Cortex of kidney (tissue), 1 donor: ENCODE measurements at places on chromosomes 7 and 10.

- no peak for DNase-seq
Measured at GRCh38 chr10:65348637-65349036, 1577.2 kb upstream of the LRRTM3 start.

- DNase-seq = no peak
Measured at GRCh38 chr7:119270045-119270464, 1002.9 kb upstream of the KCND2 start.

GRCh38 chr7:44724276-44724675, 24.4 kb upstream of the ZMIZ2 start:
- DNase-seq = no peak

- no peak for DNase-seq
Measured at GRCh38 chr7:33411020-33411419, 281.7 kb downstream of the BBS9 start.

- DNase-seq = no peak
Measured at GRCh38 chr7:22291977-22292376, 65.0 kb downstream of the RAPGEF5 start.

DNA sequence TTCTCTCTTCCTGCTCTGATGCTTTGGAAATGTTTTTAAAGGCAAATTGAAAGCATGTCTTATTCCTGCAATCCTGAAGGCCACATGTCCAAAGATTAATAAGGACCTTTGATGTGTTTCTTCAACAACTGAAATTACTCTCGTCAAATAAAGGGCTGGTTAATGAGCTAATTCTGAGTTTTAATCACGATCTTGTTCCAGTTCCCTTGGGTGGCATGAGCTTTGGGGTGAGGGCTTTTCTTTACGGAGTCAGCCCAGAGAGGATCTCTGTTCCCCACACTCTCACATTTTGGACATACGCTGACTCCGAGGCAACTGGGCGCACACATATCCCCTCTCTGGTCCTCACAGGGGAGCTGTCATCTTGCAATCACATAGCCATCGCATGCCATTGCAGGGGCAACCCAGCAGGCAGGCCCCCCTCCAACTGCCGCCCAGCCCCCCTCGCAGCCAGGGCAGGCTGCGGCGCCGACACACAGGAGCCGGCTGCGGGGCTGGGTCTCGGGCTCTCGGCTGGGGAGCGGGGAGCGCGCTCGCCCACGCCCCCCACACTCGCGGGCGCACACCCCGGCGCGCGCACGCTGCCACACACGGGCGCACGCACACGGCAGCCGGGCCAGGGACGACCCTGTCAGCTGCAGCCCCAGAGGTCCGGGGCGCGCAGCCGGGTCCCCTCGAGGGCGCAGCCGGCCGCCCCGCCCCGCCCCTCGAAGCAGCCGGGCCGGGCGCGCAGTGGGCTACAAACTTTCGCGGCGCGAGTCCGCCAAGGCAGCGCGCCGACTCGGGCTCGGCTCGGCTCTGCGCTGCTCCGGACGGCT, at the start of gene GDF10:
Gene GDF10, plus strand, starts transcription at position 587 of the 818 bp plus-strand sequence. CDS start 455 bp downstream, outside the sequence.
- no peak for DNase-seq

DNA sequence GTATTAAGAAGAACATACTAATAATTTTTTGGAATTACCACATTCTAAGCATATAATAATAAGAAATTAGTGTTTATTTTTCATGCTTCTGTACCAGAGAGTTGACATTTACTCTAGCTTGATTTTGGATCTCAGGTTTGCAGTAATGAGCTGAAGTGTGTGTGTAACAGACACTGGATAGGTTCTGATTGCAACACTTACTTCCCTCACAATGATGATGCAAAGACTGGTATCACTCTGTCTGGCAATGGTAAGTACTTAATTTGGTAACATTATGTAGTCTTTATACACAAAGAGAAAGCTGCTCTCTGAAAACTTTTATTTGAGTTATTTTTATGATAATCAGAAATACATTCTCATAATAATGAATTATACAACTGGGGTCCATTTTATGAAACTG, 54.1 kb downstream of the SRI start:
- DNase-seq = no peak

- DNase-seq = no peak
Measured at GRCh38 chr7:66307591-66308215, 102.6 kb downstream of the TPST1 start.

DNA sequence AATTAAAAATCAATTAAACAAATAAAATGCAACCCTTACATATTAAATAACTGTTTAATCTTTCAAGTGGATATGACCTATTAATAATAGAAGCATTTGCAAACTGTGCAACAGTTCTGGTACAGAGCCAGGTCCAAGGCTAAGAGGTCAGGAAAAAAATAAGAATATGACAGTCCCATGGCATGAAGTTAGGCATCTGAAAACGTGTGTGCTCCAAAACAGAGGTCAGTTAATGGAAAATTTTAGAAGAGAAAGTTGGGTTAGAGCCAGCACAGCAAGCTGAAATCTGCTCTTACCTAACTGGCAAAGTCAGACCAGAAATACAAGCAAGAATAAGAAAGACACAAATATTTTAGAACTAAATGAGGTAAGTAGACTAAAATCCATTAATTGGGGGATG, 757.7 kb downstream of the GRM8 start:
- no peak for DNase-seq

- no peak for DNase-seq
Measured at GRCh38 chr10:5492322-5492855, 7.0 kb downstream of the CALML5 start.

- DNase-seq = no peak
Measured at GRCh38 chr7:30143748-30144251, 9.0 kb downstream of the MTURN start.

- DNase-seq = no peak
Measured at GRCh38 chr10:77393821-77394501, 243.6 kb downstream of the KCNMA1 start.

DNA sequence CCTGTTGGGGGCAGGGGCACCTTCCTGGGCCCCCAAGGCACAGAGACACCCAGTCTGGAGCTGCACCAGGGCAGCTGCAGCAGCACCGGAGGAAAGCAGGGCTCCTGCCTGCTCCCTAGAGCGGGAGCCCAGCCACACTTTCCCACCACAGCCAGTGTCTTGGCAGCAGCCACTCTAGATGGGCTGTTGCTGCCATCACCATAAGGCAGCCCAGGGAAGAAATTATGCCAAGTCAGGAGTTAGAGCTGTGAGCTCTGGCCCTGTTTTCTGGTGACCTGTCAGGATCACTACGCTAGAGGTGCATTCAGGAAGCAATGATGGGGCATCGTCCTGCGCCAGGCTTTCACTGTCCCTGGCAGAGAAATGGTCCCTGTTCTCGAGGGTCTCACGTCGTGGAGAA, 38.0 kb upstream of the ZNRF2 start:
- no peak for DNase-seq

GRCh38 chr7:5584096-5584495, 160.5 kb upstream of the TNRC18 start:
- no peak for DNase-seq

DNA sequence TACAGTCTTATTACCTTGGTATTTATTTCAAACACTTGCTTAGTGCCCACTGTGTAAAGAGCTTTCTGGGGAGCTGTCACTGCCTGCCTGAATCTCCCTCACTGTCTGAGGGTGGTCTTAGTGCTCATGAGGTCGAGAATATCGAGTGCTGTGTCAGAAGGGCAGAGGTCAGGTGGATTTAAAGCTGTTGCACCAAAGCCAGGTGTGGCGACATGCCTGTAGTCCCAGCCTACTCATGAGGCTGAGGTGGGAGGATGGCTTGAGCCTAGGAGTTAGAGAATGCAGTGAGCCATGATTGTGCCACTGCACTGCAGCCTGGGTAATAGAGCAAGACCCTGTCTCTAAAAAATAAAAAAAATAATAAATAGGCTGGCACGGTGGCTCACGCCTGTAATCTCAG, 20.9 kb downstream of the CCM2 start:
- no peak for DNase-seq

GRCh38 chr10:63515002-63515763, 6.0 kb upstream of the REEP3 start:
- no peak for DNase-seq

GRCh38 chr10:73113551-73113950, 3.3 kb downstream of the NUDT13 start:
- DNase-seq = no peak

DNA sequence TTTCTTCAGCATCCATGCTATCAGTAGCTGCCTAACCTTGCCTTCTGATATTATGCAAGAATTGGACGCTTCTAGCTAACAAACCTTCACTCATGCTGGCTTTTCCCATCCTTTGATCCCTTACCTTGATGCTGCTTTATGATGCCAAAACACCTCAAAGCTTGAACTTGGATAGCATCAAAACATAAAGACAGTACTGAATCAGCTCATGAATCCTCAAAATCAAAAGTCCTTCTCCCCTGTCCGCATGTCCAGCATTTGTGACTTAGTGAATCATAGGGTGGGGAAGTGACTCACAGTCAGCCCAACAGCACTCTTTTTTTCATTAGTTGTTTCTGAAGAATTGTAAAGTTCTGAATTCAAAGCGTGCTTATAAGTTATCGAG, 89.5 kb upstream of the PIK3CG start:
- no peak for DNase-seq

- no peak for DNase-seq
Measured at GRCh38 chr10:97184971-97185325, 811 bp downstream of the SLIT1 start.
